MV-4-11 (cell line): ENCODE measurements at places on chromosomes 13 and 19.
A peak's percentile ranks its signal among the peaks of the same experiment; 100 is the strongest.

- DNase-seq = peak; percentile 42
Observed at GRCh38 chr13:102847272-102848234, 1.7 kb downstream of the ERCC5 start.

GRCh38 chr19:54518844-54519243 is 16.2 kb downstream of the LAIR2 start:
- no peak for DNase-seq

- DNase-seq = no peak
Observed at GRCh38 chr13:26989957-26990713, 181.5 kb downstream of the USP12 start.

- no peak for DNase-seq
Observed at GRCh38 chr19:18674616-18675015, 8.9 kb upstream of the CRTC1 start.

DNA sequence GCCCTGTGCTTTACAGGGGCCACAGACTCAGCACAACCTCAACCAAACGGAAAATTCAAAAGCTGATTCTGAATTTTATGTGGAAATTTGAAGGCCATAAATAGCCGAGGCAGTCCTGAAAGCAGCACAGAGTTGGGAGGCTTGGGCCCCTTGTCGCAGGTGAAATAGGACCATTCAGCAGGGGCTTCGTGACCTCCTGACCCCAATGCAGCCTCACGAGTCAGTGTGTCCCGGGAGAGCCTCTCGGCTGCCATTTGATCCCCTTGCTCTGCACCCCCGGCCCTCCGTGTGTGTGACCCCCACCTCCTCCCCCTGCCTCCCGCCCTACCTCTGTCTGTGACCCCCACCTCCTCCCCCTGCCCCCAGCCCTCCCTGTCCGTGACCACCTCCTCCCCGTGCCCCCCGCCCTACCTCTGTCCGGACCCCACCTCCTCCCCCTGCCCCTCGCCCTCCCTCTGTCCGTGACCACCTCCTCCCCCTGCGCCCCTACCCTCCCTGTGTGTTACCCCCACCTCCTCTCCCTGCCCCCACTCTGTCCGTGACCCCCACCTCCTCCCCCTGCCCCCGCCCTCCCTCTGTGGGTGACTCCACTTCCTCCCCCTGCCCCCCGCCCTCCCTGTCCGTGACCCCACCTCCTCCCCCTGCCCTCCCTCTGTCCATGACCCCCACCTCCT is 41.7 kb upstream of the TFDP1 start:
- DNase-seq = no peak

- peak; percentile 69 for DNase-seq
Observed at GRCh38 chr13:50126263-50126992, 111.2 kb downstream of the KCNRG start.

DNA sequence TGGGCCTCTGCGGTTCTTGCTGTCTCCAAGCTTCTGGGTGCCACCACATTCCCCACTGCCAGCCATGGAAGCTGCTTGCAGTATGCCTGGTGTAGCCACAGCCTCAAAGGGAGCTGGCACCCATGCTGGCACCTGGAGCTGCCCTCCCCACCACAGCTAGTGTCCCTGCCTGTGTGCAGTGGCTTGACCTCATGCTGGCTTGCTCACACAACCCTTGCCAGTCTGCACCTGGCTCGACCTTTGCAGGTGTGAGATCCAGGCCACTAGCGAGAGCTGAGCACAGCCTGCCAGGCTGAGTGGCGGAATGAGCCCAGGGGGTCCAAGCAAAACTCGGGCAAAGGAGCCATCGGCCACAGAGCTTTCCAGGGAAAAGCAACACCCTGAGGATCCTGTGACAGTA is 236.7 kb upstream of the CSNK1A1L start:
- DNase-seq = no peak

GRCh38 chr13:113411216-113412023 is 41.9 kb downstream of the ADPRHL1 start:
- peak; percentile 85 for DNase-seq

- DNase-seq = peak; percentile 96
Observed at GRCh38 chr19:2227415-2228156, 8.5 kb downstream of the PLEKHJ1 start.

DNA sequence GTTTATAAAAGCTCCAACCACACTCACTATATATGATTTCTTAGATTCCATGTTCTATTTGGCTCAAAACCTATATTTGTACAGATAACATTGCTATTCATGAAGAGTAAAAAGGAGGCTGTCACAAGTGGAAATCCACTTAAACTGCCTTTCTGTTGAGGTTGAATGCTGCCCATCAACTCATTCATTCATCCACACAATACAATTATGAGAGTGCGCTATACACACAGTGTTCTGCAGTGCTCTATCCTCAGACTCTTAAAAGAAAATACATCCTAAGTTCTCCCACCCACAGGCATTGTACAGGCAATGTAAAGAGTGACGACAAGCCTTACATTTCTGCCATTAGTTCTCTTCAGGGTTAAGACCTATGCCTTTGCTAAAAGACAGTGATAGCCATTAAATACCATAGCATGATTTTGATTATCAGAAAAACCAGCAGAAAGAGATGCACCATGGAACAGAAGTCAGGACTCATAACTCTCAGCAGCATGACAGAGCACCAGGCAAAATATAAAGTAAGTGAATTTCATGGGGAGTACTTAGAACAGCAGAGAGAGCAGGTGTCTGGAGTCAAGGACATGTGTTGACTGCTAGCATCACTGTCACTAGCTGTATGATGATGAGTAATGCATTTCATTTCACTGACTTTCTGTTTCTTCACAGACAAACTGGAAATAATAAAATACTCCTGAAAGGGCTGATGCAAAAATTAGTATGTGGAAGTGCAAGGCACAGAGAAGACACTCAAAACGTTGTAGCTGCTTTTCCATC is 218.0 kb downstream of the RBM26 start:
- DNase-seq = no peak

DNA sequence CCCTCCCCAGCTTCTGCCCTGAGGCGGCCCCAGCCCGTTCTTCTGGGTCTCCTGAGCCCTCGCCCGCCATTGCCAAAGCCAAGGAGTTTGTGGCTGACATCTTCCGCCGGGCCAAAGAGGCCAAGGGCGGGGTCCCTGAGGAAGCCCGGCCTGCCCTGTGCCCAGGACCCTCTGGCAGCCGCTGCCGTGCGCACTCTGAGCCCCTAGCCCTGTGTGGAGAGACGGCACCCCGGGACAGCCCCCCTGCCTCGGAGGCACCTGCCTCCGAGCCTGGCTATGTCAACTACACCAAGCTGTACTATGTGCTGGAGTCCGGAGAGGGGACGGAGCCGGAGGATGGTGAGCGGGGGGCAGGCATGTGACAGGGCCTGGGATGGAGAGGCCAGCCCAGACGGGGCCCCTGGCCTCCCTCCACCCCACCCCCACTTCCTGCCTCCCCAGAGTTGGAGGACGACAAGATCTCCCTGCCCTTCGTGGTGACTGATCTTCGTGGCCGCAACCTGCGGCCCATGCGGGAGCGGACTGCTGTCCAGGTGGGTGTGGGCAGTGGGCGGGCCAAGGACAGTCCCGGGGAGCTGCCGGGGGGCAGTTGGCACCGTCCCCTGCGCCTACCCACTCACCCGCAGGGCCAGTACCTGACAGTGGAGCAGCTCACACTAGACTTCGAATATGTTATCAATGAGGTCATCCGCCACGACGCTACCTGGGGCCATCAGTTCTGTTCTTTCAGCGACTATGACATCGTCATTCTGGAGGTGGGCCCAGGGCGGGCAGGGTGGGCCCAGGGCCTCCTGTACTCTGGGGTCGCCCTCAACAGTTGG is 7.0 kb downstream of the DCAF15 start:
- DNase-seq = no peak

DNA sequence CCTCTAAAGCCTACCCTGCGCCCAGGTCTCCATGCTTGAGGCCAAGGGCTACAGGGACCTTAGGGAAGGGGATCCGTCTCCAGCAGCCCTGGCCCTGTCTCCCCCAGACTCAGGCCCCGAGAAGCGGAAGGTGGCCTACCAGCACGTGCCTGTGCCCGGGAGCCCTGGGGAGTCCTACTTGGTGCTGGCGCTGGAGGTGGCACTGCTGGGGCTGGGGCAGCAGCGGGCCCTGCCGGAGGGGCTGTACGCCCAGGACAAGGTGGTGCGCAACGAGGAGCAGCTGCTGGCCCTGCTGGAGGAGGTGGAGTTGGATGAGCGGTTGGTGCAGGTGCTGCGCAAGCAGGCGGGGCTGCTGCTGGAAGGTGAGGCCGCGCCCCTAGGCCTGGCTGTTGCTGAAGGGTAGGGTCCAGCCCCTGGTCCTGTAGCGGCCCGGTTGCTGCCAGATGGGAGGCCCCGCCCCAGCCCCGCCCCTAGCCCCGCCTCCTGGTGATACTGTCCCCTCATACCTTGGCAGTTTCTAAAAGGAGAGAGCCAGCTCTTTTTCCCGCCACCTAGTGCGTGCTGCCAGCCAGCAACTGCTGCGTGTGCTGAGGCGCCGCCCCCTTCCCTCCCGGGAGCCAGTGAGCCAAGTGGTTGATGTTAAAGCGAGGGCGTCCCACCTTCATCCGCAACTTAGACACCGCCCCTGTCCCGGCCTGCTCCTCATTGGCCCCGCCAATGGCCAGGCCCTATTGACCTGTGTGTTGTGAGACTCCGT is 22.6 kb downstream of the ZSWIM4 start:
- DNase-seq = no peak
